Inflammatory macrophage treated with lipopolysaccharide for 1 hour (primary cell): ENCODE measurements at places on chromosomes 5 and 9.

DNA sequence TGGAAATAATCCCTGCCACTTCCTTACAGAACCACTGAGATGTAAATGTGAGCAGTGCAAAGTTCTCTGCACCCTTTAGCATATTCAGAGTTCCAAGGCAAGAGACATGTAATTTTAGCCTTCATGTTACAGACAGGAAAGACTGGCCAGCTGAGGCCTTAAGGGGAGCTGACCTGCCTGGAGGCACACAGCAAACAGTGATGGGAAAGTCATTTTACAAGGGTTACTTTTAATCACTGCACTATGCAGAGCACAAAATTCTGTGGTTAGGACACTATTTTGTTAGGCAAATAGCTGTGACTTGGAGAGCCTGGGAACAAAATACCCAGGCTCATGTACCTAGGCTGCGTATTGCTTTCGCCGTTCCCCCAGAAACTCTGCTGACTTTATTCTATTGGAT, 30.2 kb upstream of the TNIP1 start:
- DNase-seq, result no peak

DNA sequence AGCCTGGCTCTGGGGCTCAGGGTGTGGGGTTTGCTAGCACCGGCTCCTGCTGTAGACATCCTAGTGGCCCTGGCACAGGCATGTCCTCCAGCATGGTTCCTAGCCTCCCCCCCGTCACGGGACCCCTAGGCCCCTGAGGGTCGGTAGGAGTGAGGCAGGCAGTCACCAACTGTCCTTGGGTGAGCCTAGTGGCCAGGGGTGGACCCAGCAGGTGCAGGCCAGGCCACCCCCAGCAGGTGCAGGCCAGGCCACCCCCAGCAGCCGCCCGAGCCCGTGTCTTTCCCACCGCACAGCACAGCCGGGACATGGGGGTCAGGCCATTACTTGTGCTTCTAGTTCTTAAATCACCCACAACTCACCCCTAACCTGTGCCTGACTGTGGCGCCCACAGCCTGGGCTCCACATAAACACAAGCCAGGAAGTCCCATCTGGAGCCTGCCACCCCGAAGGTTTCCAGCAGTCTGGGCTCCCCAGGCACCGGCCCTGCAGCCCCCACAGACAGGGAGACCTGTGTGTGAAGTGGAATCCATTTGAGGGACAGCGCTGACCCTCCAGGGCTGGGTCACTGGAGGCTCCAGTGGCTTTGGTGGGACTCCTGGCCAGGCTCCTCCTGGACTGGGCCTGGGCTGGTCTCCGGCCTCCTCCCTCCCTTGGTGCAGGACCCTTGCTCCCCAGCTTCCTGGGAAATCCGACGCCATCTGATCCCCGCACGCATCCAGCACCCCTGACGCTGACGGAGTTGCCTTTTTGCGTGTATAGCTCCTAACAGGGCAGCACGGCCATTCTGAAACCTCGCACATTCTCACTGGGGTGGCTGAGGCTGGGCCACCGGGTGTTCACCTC, 114.1 kb upstream of the LPCAT1 start:
- DNase-seq, result no peak

DNA sequence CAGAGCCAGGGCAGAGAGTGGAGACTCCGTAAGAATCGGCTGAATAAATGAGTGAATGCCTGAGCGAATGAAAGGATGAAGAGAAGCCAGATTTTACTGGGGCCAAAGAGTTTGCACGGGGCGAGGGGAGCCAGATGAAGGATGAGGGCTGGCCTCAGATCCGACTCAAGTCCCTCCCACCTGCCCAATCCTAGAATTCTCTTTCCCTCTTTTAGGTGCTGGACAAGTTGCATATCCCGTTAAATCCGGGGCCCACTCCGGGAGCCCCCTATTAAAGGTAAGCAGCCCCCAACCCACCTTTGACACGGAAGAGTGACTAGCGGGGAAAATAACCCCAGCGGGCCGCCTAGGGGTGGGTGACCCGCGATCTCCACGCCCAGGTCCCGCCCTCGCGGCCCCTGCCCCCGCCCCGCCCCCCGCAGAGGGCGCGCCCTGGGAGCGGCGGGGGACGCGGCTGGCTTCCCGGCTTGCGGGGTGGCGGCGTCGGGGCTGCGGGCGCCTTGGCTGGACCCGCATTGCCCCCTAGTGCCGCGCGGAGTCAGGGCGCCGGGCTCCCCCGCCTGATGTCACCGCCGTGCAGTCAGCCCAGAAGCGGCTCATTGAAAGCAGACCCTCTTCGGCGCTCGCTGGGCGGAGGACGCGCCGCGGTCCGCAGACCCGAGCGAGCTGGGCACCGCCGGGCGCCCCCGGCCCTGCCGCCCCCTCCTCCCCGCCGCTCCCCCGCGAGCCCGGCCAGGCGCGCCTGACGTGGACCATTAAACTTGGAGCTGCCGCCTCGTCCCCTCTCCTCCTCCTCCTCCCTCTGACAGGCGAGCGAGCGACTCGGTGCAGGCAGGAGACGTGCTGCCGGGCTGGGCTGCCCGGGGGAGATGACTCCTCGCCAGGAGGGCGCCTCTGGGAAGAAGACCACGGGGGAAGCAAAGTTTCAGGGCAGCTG, at the start of gene ADRA1B:
TSS of gene ADRA1B (plus strand) at position 579 of the 937 bp plus-strand sequence. CDS start 424 bp downstream, outside the sequence.
- DNase-seq, result peak; percentile 40

DNA sequence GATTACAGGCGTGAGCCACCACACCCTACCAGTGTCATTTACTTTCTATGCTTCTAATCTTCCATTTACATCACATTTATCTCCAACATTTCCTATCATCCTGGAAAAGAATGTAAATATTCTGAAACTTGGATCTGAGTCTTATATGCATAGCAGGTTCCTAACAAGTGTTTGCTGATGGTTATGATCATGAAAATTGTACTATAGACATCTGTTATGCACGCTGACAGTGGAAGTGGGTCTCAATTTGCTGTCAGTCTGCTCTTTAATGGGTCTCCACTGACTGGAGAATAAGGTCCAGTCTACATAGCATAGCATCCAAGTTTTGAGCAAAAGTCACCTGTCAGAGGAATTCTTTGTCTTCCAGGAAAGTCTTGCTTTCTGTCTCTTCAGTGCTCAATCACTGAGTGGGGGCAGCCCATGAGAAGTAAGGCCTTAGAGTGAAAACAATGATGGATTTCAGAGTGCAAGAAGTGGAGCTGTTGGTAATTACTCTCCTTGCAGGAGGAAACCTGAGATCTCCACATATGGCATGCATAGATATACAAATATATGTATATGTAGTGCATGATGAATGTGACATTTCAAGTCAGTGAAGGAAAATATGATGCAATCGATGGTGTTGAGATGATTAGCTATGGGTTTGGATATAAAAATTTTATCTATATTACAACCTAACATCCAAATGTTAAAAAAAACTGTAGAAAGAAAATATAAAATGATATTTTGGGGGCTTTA, 29.2 kb upstream of the MSANTD3 start:
- no peak for DNase-seq

DNA sequence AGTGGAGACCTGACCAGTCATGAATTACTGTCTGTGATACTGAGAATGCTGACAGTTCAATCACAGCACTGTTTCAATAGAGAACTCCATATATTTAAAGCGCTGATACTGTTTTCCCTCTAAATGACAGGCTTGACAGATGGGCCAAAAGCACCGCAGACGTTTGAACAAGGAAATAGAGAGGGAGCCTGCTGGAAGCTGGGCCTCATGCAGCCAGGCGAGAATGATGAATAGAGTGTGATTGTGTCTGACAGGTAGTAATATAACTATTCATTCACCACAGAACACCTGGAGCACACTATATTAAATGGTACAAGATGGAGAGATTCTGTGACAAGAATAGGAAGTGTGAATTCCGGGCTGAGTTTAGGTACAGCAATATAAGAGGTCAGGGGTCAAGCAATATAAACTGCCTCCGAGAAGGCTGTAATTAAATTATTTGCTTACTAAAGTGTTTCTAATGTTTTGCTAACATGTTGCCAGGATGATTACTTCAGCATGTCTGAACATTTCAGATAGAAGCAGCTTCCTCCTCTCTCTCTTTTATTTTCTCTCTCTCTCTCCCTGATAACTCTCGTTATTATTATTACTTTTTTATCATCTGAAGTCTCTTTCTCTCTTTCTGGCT, 297.7 kb downstream of the CSNK1G3 start:
- no peak for DNase-seq

- no peak for DNase-seq
These were observed 32.1 kb downstream of the SEMA4D start for GRCh38 chr9:89465726-89466308.

GRCh38 chr9:4297786-4298254, 2.0 kb downstream of the GLIS3 start:
- peak; percentile 40 for DNase-seq

- DNase-seq, result no peak
These were observed at the start of gene WNT8A for GRCh38 chr5:138083702-138084101. Gene WNT8A, plus strand, starts transcription at chr5:138084033. Its CDS starts 95 bp downstream, at chr5:138084128.

DNA sequence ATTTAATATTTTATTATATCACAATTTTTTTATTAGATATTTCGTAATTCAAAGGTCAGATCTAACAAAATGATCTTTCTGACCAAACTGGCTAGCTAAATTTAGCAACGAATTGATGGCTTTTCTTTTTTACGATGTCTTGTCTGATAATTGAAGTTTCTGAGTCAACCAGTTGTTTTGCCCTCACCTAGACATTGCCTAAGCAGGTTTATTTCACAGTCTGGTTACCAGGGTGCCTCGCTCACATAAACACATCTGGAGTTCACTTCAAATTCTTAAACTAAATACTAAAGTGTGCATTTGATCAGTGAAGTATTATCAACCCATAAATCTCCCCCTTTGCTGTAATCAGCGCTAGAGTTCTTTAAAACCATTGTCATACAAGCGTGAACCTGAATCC, 448.3 kb downstream of the TLE4 start:
- DNase-seq, result no peak

- peak; percentile 49 for DNase-seq
These were observed 114.4 kb downstream of the TENT4A start for GRCh38 chr5:6827526-6828219.

DNA sequence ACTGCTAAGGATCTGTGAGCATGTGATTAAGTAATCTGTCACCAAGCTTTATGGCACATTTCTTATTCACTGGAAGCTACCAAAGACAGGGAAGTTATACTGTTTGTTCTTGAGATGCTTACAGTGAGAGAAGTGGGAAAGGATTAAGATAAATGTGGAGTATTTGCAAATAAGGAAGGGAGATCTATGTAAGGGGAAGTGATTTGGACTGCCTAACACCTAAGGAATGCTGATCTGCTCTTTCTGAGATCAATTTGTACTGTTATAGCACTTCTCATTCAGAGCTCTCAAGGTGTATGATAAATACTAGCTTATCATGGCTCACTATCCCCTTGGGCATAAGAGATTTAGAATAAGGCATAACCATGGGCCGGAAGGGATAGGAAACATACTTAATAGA, 80.0 kb upstream of the NTRK2 start:
- DNase-seq, result no peak

- peak; percentile 31 for DNase-seq
These were observed 9.7 kb downstream of the SPATA9 start for GRCh38 chr5:95673081-95673480.

DNA sequence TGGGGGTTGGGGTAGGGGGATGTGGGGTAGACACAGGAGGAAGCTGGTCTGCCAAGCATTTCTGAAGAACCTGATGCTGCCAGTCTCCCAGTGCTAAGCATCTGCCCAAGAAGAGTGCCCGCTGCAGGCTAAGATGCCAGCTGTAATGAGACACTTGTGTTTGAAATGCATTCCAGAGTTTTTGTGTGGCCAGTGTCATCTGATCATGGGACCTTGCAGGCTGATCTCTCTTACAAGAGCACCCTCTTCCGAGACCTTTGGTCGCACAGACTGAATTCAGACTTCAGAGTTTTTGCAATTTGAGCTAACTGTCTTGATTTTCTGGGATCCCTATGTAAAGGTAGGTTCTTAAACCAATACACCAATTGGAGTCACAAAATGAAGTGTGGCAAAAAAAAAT, 58.1 kb downstream of the DENND1A start:
- DNase-seq, result no peak

DNA sequence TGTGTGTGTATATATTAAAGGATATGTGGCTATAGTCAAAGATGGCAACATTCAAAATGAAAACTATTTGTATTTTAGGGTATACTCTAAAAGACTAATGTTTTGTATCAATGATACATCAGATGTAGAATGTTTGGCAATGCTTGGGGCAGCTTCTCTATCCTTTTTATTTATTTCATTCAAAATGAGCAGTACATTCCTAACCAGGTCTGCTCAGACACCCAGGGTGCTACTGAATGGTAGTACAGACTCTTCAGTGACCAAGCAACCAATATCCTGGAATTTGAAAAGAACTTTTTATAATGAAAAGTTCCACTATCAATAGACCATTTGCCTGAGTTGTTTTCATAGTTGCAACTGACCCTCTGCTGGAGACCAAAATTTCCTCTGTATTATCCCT, 23.9 kb downstream of the MEGF9 start:
- no peak for DNase-seq

GRCh38 chr9:74458832-74459231, 38.3 kb upstream of the RORB start:
- DNase-seq, result no peak

GRCh38 chr5:181159286-181160151, 12.1 kb downstream of the OR2V2 start:
- peak; percentile 96 for DNase-seq

DNA sequence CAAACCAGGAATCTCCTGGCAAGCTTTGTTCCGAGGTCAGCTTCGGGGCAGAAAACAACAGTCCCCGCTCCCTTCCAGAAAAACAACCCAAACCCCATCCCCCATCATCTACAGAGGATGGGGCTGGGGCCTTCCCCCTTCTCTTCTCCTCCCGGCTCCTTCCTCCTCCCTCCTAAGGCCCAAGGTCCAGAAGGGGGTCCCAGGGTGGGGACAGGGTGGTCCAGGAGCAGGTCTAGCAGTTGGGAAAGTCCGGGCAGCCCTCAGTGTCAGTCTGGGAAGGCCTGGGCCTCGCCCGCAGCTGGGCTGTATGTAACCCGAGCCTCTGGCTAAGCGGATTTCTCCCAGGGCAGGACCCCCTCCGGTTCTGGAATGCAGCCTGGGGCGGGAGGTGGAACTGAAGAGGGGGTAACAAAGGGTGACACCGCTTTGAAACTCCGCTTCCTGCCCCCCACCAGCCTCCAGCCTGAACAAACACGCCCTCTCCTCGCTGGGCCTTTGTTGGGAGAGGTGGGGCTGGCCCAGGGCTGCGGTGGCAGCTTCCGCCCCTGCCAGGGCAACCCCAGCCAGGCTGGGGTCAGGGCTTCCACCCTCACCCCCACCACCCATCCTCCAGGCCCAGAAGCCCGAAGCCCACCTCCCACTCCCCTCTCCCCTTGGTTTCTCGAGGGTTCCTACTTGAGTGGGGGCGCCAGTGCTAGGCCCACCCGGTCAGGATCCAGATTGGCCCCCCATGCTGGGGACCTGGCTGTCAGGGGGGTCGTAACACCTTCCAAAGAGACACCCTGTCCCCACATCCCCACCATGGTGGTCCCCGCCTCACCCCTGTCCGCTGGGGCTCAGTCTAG, 63.5 kb downstream of the C9orf50 start:
- no peak for DNase-seq

GRCh38 chr5:73318308-73318719, 130.3 kb downstream of the FOXD1 start:
- DNase-seq, result no peak

- peak; percentile 84 for DNase-seq
These were observed 47.1 kb upstream of the NEK6 start for GRCh38 chr9:124210697-124211096.
